Activated naive CD4-positive, alpha-beta T cell (primary cell): ENCODE measurements at places on chromosomes 6 and 20.

- no peak for DNase-seq
Measured at GRCh38 chr6:74611220-74611619, 594.6 kb downstream of the COL12A1 start.

DNA sequence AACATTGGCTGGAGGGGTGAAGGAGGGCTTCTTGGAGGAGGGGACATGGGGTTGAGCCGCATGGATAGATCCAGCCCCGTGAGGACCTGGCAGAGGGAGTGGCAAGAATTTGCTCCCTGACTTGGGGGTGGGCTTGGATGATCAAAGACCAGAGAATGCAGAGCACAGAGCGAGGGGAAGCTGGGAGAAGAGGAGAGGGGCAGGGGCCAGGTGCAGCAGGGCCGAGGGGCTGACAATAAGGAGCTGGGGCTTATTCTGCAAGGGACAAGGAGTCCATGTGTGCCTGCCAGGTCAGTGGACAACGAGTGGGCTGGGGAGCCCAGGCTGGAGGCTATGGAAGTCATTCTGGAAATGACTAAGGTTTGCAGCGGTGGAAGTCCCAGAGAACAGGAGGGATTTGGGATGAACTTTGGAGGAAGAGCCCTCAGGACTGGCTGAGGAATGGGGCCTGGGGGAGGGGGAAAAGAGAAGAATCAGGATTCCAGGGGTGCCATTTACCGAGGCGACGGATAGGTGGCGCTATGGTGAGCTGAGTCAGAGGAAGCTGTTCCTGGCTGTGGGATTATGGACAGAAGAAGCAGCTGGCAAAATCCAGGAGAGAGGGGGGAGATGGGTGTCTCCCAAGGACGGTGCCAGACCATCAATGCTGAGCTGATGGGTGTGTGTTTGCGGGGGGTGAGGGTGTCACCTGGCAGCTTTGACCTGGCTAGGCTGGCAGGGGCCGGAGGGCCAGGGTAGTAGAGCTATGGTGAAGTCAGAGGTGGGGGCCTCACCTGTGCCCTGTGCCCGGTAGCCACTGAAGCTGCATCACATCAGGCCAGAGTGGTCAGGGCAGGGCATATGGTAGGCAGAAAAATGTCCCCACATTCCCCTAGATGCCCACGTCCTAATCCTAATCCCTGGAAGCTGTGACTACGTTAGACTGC is 7.8 kb downstream of the KCNG1 start:
- DNase-seq, result no peak

- DNase-seq, result no peak
Measured at GRCh38 chr6:111715321-111715720, 109.6 kb upstream of the TRAF3IP2 start.

DNA sequence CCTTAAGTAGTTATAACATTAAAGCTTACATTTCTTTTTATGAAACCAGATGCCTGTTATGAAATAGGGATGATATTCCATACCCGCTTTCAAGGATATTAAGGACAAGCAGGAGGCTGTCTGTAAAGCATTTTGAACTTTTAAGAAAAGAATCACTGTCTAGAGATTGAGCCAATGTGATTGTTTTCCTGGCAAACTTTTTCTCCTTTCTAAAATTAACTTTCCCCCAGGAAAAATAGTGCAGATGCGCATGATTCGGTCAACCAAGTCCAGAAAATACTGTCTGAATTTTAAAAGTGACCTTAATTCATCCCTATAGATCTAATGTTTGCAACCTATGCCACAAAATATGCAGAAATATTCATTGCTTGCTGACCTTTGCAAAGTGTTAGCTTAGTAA is 15.1 kb upstream of the DEK start:
- DNase-seq, result no peak

GRCh38 chr6:159201336-159201735 is 32.1 kb downstream of the FNDC1 start:
- DNase-seq, result no peak

GRCh38 chr20:9375221-9375681 is 139.1 kb upstream of the LAMP5 start:
- no peak for DNase-seq

- DNase-seq, result no peak
Measured at GRCh38 chr6:21022343-21023107, 488.3 kb downstream of the CDKAL1 start.

DNA sequence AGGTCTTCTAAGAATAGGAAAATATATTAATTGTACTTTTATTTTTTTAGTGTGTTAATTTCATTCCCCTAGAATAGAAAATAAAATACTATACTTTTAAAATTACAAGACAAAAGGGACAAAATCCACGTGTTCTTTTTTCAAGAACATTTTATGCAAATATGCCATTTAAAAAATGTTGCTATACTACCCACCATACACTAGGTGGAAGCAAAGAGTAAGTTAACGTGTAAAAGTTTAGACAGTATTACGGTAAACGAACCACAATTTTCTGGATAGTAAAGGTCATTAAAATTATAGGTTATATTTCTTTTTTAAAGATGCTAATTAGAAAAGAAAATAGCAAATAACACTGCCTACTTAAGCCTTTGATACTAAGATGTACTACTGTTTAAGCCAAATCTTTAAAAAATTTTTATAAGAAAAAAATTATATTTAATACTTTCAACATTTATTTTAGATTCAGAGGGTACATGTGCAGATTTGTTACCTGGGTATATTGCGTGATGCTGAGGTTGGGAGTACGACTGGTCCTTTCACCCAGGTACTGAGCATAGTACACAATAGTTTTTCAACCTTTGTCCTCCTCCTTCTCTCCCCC is 287.6 kb downstream of the PHF3 start:
- no peak for DNase-seq

DNA sequence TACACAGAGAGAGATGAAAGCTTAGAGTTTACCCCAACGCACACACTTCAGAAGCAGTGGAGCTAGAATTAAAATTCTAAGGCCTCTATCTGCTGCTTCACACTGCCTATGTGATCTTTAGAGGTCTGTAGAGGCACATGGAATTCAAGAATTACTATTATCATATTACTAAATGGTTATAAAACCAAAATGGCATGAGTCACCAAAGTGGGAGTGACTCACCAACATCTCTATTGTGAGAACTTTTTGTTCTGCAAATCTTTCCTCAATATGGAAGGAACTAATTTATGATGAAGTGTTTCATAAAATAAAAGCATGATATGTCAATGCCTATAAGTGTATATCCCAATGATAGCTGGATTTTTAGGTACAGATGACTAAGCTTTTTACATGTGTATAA is 28.5 kb upstream of the TMEM244 start:
- no peak for DNase-seq

- DNase-seq, result no peak
Measured at GRCh38 chr20:31638317-31638716, 605 bp downstream of the COX4I2 start.

GRCh38 chr20:1204113-1204512 is 859 bp downstream of the C20orf202 start:
- no peak for DNase-seq

DNA sequence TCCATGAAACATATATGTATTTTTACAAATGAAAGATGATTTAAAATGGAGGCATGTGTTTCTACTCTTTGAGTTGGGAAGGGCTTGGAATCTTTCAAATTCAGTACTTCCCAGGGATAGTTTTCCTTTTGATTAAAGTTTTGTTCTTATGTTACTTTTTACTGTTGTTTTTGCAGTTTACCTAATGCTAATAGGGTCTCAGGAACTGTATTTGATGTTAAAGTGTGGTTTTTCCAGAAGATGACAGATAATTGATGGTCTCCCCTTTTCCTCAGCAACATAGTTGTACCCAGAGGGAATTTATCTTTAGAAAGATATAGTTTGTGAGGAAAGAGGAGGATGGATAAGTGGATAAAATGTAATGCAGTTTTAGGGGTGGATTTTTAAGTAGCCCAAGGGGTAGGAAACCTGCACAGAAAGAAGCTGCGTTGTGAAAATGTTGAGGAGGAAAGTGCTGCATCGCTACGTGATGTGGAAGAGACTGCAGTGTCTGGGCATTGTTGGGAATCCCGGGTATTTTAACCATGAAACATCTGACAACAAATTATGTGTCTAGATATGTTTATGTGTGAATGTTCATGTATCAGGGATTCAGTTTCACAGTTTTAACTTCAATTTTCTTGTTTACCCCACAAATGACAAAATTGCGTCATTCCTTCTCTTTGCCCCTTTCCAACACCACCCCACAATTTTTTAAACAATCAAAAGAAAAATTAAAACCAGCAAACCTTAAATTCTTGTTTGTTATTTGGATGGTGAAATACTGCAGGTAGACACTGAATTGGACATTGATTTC is 42.3 kb downstream of the GNAS start:
- DNase-seq, result no peak
